ENCODE measurements at places on chromosomes 11 and 22. TPM values are rescaled to one million over a fixed set of nuclear protein-coding genes. Genes with fewer than 3 reads are reported as not detected.

Gene OSBP
- 33.7 TPM for total RNA-seq

Gene TTC9C
- 18.4 TPM for total RNA-seq

Gene RIBC2
- 0.56 TPM for total RNA-seq

Gene POU2F3
- not detected for total RNA-seq

Gene HTR3A
- not detected for total RNA-seq

Gene OR2AT4
- total RNA-seq, result not detected

All from omental fat pad (tissue), 4 donors.